Activated CD4-positive, CD25-positive, alpha-beta regulatory T cell (primary cell): ENCODE measurements at places on chromosomes 7 and 10.

DNA sequence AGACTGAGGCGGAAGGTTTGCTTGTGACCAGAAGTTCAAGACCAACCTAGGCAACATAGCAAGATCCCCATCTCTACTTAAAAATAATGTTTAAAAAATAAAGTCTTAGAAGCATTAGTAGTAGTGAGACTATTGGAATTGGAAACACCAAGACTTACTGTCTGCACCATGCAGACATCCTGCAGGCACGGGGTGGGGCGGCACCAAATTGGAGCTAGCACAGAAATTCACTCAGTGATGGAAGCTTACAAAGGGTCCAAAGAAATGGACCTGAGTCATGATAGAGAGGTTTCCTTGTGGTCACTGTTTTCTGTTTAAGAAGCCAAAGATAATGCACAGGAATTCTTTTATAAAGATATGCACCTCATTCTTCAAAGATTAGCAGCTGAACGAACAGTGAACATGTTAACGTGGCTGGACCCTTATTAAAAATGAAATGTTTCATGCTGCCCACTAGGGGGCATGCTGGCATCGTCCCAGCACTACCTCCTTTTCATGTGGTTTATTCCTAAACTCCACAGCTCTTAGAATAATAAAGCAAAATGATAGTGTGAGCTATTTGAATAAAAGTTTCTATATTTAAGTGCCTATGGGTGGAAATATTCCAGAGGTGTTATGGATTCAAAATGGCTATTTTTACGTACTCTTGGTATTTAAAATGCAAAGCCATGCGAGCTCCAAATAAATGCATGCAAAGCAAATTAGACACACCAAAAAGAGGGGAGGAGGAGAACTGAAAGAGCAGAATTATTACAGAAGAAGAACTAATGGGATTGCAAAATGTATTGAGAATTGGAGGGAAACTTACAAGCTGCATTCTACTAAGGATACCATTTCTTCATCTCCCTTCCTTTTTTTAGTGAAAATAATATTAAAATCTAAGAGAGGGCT is 28.6 kb downstream of the PDSS1 start:
- peak; percentile 27 for DNase-seq

DNA sequence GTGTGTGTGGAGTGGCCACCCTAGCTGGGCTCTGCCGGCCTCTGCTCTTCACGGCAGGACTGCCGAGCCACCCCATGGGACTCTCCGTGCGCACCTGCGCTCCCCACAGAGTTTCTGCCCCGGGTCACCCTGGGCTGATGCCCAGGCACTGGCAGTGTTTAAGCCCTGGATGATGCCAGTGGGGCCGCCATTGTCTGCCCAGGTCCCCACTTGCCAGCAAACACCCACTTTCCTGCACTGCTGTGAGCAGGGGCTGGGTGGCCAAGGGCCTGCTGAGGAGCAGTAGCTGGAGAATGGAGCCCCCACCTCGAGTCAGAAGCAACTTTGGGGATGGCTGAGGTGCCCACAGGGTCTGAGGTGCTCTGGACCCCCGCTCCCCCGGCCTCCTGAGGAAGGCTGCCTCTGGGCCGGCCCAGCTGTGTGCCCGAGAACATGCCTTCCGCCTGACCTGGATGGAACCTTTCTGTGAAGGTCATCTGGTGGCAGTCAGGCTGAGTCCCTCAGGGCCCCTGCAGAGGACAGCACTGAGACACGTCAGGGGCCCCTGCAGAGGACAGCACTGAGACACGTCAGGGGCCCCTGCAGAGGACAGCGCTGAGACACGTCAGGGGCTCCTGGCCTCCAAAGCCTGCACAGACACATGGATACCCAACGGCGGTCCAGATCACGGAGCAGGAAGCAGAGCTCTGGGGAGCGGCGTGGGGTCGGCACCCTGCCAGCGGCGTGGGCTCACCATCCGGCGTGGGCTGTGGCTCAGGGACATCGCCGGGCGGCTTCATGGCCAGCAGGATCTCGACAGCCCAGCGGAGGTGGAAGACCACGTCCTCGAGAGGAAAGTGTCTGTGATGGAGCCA is 62.0 kb downstream of the CFAP46 start:
- no peak for DNase-seq

DNA sequence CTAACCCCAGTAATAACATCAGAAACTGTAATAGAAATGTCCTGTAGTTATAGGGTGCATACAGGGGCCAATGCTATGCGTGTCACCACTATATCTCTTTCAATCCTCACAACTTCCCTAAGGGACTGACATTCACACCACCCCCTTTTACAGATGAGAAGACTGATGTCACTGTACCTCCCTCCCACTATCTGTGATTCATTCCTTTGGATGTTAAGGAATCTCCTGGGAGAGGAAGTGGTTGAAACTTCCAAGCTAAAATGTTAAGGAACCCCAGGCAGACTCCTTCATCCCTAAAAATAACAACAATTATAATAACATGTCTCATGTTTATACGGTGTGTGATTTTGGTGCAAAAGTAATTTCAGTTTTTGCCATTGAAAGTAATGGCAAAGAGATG is 5.4 kb downstream of the COL13A1 start:
- no peak for DNase-seq

DNA sequence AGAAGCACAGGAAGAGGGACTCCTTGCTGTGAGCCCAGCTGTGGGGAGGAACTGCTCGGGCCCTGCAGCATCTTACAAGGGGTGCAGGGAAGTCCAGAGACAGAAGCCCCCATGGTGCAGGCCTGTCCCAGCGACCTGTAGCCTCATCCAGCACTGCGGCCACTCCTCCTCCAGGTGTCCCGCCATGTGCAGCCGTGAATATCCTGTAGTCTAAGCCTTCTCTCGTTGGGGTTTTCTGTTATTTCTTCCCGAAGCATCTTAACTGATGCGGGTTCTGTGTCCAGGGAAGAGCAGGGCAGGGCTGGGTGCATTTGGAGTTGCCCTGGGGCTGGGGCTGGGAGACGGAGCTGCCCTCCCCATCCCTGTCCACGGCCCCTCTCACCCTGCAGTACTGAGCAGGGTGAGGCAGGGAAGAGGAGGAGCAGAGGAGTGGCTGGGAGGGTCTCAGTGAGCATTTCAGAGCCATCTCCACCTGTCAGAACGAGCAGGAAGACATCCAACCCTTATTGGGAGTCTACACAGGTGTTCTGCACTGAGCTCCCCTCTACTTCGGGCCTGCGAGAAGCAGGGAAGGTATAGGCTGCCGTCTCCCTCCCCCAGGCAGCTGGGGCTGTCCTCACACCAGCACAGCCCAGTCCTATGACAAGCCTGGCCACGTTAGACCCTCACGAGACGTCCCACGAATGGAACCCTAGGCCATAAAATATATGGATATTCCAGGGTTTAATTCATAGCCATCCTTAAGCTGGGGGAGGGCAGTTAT is 494.5 kb downstream of the DNAJB6 start:
- no peak for DNase-seq

DNA sequence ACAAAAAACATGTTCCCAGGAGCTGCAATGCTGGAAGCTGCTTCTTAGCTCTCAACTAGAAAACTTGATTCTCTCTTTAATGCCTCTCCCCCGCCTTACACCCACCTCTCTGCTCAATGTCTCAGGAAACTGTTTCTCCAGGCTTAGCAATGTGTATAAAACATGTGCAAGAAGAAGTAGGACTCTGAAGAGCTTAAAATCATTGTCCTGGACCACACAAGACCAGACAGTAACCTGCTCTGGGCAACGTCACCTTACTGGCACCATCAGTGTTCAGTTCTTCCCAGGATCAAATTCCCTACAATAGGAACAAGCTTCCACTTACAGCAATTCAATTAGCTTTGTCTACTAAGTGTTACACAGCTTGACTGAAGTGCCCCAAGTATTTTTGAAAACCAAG is 104.9 kb downstream of the RAPGEF5 start:
- no peak for DNase-seq

DNA sequence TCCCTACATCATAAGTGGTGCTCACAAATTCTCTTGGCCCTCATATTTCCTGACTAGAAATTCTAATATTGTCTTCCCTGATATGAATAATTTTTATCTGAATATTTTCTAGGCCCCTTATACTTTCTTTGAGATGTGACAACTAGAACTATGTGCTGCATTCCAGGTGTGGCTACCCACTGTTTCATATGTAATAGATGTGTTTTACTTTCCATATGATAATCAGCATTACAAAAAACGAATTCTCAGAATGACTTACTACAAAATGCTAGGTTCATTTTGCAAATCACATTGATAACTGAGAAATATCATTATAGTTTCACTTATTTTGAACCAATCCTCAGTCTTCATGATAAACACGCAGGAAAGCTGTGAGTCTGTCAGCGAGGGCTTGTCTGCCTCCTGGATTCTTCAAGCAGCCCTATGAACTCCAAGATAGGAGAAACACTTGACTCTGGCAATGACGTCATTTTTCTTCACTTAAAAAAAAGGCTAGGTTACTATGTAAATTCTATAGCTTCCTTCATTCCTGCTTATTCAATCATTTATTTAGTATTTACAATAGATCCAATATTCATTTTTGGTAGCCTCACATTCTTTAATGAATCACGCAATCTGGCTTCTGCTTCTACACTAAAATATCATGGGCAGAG is 4.6 kb downstream of the WEE2 start:
- DNase-seq: no peak

- DNase-seq: no peak
These were observed 47.3 kb upstream of the TECTB start for GRCh38 chr10:112235920-112236319.

- no peak for DNase-seq
These were observed 283.8 kb upstream of the C7orf33 start for GRCh38 chr7:148306759-148307158.

- no peak for DNase-seq
These were observed 413.3 kb upstream of the DPP6 start for GRCh38 chr7:153638821-153639435.

DNA sequence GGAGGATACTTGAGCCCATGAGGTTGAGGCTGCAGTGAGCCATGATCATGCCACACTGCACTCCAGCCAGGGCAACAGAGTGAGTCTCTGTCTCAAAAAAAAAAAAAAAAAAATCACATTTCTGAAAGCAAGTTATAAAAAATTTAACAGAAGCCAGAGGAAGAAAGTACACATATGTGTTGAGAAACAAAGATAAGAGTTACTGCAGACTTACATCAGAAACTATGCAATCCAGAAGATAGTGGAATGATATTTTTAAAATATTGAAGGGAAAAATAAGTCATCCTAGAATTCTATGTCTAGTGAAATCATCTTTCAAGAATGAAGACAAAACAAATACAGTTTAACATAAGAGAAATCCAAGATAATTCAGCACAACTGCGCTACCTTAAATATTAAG is 46.9 kb downstream of the ZNF518A start:
- DNase-seq: no peak

- DNase-seq: no peak
These were observed 80.7 kb downstream of the PHTF2 start for GRCh38 chr7:77879272-77879671.

- no peak for DNase-seq
These were observed 33.7 kb upstream of the PLXDC2 start for GRCh38 chr10:19782430-19783089.

GRCh38 chr7:130290745-130291144 is 2.2 kb upstream of the CPA4 start:
- DNase-seq: no peak

DNA sequence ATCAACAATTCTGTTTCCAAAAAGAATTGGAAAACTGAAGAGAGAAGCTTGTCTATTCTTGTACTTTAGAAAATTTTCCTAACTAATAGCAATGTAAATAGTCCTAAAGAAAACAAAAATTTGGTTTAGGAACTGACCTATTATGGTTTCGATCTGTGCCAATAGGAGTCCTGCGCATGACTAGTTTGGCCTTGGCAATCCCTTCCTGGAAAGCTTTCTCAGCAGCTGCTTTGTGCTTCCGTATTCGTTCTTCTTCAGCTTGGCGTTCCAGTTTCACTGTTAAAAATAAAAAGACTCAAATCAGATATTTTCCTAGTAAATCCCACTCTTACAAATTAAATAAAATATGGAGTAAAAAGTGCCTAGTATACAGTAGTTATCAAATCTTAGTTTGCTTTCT is 36.6 kb downstream of the FZD9 start:
- DNase-seq: no peak

- no peak for DNase-seq
These were observed 248.1 kb upstream of the RHOBTB1 start for GRCh38 chr10:61192042-61192441.

DNA sequence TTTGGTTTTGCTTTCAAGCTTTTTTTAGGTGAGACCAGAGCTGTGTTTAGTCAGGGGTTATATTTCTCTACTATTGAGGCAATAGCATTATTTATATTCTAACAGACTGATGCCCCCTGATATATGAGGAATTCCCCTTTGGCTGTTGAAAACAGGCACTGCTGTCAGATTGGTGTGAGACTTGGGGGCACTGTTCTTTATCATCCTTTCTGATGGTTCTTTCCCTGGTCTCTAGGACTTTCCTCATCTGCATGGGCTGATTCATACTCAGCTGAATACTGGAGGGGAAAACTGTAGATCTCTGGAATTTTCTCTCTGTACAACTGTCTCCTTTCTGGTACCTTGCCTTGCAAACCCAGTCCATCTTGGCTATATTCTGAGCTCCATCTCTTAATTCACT is 10.0 kb upstream of the ICA1 start:
- no peak for DNase-seq

DNA sequence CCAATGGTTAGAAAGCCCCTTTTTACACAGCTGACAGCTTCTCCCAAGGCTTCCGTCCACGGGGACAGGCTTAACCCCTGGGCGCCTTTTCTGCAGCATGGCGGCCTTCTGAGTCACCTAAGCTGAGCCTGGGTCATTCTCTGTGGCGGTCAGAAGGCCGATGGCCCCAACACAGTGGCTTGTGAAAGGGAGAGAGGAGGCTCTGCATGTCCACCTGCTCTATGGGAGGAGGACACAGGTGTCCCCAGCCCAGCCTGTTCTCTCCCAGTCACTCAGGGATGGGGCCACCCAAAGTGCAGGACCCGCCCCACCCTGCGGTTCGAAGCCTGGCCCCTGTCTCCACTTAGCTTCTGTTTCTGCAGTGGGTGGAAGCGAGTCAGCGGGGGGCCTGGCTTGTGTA is 20.4 kb upstream of the TTYH3 start:
- no peak for DNase-seq

DNA sequence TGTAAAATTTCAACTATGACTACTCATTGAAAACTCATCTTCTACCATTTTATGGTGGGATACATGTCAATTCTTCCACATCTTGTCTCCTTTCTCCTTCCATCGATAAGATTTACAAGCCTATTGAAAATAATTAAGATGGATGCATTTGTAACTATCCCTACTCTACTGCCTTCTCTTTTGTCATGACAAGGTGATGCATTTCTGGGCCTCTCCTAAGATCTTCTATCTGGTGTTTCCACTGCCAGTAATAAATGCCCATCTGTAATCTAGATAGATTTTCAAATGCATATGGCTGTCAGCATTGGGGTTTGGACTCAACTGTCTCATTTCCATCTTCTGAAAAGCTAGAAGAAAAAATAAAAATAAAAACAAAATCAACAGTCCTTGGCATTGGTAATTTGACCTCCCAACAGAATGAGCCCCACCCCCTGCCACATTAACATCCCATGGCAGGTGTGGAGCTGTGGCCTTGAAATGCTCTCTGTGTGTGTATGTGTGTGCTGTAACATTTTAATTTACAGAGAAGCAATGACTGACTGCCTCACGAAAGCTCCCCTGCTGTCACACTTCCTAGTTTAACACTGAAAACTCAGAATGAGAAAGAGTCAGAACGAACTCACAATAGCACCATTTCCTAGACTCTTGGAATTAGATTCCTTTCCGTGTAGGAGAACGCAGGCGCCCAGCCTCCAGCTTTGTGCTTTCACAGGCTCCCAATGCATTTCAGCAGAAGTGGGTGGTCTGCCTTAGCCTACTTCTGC is 74.2 kb downstream of the RHOBTB1 start:
- no peak for DNase-seq

- DNase-seq: no peak
These were observed 103.0 kb downstream of the RNF216 start for GRCh38 chr7:5678295-5679047.
